Activated T-helper 1 cell treated with anti-CD3 and anti-CD28 coated beads, Interleukin-2, amount 50 U/mL, for 16 hours (primary cell): ENCODE measurements at places on chromosomes 2 and 18.

GRCh38 chr2:206305523-206306245, 31.2 kb downstream of the ZDBF2 start:
- DNase-seq: no peak

- DNase-seq: no peak
These were observed 42.5 kb downstream of the TRIB2 start for GRCh38 chr2:12759248-12759647.

DNA sequence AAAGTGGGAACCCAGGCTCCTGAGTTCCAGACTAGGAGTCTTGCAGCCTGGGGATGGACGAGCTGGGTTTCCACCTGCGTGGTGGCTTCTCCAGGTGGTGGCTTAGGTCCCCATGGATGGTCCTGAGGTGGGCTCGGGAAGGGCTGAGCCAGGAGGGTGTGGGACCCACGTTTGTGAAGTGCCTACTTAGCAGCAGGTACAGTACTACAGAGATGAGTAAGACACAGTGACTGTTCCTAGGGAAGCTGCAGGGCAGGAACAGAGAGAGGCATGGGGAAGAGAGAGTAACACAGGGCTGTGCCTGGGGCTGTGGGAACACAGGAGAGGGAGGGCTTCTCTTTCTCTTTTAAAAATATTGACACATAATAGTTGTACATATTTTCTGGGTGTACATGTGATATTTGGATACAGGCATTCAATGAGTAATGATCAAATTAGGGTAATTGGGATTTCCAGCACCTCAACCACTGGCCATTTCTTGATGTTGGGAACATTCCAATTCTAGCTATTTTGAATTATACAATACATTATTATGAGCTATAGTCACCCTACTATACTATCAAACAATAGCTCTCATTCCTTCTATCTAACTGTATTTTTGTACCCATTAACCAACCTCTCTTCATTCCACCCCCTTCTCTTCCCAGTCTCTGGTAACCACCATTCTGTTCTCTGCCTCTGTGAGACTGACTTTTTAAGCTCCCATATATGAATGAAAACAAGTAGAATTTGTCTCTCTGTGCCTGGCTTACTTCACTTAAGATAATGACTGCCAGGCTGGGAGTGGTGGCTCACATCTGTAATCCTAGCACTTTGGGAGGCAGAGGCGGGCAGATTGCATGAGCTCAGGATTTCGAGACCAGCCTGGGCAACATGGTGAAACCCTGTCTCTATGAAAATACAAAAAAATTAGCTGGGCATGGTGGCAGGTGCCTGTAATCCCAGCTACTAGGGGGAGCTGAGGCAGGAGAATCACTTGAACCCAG, 15.0 kb downstream of the TOGARAM2 start:
- DNase-seq: no peak

DNA sequence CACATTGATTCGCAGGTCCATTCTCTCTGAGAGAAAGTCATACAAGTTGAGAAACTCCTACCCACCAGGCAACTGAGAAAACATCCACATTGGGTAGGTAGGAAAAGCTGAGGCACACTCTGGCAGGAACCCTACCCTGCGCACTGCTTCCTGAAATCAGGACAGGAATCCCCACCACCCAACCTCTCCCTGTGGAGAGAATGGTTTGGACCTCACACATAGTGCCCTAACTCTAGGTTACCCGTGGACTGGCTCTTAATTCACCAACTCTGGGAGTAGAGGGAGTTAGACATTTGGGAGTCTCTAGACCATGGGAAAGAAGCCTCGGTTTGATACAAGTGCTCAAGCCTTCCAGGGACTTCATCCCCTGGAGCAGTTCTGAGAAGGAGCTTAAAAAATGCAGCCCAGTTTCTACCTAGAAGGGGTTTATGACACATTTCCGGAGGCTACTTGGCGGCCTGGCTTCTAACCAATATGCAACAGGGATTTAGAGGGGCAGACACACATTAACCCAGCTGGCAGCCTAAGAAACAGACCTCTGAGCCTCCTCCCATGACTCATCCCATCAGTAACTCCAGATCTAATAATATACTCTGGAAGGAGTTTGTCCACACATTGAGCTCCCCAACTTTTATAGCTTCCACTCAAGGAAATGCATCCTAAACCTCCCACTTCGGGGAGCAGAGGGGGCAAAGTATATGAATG, 136.7 kb downstream of the EML6 start:
- DNase-seq: no peak

GRCh38 chr18:35635170-35635569, 53.6 kb downstream of the GALNT1 start:
- no peak for DNase-seq

GRCh38 chr2:130915595-130916437, 79.1 kb downstream of the ARHGEF4 start:
- DNase-seq: no peak

DNA sequence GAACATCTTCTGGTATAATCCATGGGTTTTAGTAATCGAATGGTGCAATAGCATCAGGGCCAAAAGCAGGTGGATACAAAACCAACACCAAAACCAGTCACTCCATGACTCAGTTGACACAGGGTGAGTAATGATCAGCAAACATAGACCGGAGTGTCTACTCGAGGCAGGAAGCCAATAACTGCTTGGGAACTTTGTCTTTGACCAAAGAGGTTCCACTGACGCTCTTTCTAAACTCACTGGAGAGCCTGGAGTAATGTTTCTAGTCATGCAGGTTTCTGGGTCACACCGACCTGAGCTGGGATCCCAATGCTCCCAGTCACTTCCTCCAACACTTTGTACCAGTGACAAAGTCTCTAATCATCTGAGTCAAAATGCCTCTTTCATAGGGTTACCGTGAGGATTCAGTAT, 30.9 kb downstream of the MREG start:
- DNase-seq: no peak

GRCh38 chr18:12393998-12394397, 13.7 kb upstream of the PRELID3A start:
- no peak for DNase-seq
